Stimulated activated CD4-positive, alpha-beta T cell treated with anti-CD3 and anti-CD28 coated beads, Interleukin-1b, Interleukin-23, amount 100 ng/mL, for 24 hours (primary cell): ENCODE measurements at places on chromosomes 6 and 20.

DNA sequence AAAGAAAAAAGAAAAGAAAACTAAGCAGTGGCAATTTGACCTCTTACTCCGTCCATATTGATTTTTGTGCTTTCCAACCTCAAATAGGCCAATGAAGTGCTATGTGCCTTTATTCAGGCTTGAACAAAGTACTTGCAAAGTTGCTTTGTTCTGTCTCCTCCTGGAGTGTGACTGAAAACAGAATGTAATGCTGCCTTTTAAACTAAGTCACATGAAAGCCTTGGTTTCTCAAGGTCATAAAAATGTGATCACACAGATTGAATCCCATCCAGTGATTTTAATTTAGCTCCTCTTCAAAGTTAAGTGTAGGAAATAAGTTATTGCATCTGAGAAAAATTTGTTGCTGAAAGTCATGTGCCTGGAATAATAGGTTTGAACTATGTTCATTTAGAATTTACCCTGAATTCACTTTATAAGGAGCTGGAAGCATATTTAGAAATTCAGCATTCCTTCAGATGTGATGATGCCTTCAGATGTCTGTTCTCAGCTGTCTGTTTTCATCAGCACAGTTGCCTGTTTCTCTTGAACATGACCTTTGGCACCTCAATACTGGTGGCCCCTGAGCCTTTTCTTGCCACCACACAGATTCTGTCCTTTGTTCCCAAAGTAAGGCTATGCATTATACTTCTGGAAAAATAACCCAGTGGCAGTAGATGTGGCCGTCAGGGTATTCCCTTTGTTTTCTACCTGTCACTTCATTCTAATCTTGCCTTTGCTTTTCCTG lies 48.8 kb downstream of the KIZ start:
- no peak for DNase-seq

DNA sequence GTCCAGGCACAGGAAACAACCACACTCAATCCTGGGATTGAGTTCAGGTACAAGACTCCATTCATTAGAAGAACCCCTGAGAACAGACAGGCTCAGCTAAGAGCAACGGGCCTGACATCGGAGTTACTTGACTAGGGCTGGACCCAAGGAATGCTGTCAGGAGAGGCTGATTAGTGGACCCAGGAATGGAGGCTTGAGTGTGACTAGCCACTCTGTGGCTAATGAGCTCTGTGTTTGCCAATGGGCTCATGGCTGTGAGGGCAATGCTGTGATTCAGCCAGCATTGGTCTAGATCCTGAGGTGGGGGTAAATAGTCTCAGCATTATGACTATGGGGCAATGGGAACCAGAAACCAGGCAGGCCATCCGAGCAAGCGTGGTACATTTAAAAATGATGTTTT lies 71.8 kb downstream of the RIOK1 start:
- DNase-seq = no peak

GRCh38 chr6:160055378-160055777 lies 66.2 kb upstream of the SLC22A1 start:
- no peak for DNase-seq

DNA sequence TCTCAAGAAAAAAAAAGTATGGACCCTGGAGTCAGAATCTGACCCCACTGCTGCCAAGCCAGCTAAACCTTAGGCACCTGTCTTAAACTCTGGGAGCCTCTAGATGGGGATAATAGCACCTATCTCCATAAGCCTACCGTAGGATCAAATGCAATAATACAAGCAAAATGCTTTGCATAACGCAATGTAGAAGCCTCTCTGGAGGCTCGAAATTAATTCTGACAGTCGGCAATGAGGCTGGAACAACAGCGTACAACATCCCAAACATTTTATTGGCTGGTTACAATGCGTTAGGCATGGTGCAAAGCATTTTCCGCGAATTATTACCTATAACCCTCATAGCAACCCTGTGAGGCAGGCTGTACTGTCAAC lies 521 bp downstream of the CDK5RAP1 start:
- DNase-seq = no peak

DNA sequence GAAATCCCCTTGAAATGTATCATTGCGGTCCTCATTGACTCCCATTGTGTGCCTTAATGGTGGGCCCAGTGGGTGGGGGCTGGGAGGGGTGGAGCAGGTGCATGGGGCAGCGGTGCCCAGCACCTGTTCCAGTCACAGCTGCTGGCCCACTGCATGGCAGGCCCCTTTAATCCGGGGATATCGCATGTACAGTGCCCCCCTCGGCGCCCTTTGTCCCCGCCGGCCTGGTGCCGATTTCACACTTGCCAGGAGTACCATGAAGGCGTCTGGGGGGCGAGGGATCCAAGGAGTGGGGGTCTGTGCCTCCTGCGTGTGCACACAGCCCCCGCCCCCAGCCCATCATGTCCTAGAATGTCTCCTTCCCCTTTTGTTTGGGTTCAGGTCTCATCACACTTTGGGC lies 2.8 kb downstream of the SNAI1 start:
- DNase-seq = no peak

DNA sequence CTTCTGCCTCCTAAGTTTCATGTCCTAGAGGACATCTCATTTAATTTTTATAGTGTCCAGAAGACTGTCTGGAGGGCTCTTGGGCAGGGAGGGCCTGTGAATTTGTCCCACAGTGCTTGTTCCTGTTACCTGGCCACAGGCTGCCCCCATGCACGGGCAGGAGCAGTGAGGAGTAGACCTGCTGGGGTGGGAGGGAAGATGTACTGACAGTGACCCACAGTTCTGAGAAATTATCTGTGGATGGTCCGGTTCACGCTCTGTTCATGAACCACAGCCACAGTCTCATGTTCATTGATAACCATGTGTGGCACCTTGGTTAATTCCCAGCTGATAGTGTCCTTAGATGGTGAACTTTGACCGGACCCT lies 18.8 kb upstream of the ZNF831 start:
- DNase-seq = no peak

GRCh38 chr6:136568129-136568528 lies 17.9 kb upstream of the MAP7 start:
- DNase-seq = no peak

DNA sequence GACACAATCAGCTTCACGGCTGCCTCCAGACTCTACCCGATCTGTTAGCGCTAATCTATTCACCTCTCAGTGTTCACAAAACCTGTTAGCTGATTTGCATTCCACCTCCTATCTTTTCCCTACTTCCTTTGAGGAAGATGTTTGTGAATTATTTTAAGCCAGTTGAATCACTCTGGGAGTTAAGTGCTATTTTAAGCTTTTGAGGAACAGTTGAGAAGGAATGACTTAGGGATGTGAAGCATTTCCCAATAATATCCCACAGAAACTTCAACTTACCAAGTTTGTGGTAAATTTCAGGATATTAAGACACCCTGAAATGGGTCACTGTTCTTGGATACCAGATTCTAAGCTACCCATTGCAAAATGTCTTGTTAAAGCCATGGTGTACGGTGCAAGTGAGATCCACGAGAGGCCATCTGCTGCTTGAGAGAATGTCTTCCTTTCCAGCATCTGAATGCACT lies 145.2 kb upstream of the CITED2 start:
- DNase-seq = no peak

GRCh38 chr20:35954907-35955251 lies 577 bp upstream of the SCAND1 start:
- DNase-seq = no peak

GRCh38 chr6:154341871-154342270 lies 14.7 kb downstream of the IPCEF1 start:
- DNase-seq = no peak

DNA sequence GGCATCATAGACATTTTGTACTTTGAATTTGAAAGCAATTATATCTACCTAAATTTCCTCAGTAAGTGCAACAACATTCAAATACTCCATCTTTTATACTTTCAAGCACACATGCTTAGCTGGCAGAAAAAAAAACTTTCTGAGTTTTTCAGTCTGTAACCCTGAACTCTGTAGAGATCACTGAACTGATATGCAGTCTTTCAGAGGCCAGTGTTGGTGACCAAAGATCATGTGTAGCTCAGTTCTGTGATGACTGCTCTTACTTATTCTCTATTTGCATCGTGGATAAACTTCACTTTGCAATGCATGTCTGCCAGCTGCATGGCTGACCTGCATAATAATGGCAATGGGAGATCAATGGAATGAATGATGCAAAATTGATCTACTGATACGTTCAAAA lies 431.3 kb downstream of the FRK start:
- DNase-seq = no peak

GRCh38 chr20:1949347-1950100 lies 44.3 kb downstream of the PDYN start:
- DNase-seq = no peak

DNA sequence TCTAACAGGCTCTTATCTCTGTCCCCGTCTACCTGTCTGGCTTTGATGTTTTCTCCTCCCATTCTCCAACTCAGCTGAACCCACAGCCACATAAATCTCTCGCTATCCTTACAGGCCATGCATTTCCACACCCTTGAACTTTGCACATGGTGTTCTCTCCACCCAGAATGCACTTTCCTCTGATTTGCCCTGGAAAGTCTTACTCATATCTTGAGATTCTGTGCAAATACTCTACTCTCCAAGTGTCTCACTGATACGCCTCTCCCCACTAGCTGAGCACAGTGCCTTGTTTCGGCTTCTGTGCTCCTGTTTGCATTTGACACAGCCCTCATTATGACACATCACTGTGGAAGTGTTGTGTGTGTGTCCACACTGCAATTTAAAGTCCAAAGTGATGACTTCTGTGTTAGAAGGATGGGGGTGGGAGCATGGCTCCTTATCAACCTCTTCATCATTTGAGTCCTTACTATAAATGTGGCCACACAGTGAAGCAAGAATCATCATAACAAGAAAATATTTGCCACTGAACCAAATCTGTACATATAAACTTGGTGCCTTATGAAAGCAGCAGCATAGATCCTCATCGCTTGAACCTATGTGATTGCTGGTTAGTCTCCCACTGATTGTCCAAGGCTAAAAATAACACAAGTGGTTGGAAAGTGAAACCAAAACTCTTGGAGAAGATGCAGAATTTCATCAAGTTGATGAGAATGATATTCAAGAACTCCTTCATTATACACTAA lies 5.5 kb upstream of the PRELID3B start:
- no peak for DNase-seq

DNA sequence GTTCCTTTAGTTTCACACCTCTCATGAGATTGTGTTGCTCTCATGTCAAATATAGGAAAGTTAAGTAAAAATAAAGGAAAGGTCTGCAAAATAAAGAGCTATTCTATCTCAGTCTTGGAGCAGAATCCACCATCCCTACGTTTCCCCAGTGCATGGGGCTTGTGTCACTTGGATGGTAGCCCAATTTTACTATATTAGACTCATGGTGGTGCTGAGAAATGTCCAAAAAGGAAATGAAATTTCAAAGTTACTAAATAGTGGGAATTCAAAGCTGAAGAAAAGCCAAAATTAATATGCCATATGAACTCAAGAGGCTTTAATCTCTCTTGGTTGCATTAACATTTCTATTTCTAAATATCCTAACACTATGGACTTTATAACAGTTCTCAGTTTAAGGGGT lies 1283.3 kb upstream of the GJE1 start:
- DNase-seq = no peak

DNA sequence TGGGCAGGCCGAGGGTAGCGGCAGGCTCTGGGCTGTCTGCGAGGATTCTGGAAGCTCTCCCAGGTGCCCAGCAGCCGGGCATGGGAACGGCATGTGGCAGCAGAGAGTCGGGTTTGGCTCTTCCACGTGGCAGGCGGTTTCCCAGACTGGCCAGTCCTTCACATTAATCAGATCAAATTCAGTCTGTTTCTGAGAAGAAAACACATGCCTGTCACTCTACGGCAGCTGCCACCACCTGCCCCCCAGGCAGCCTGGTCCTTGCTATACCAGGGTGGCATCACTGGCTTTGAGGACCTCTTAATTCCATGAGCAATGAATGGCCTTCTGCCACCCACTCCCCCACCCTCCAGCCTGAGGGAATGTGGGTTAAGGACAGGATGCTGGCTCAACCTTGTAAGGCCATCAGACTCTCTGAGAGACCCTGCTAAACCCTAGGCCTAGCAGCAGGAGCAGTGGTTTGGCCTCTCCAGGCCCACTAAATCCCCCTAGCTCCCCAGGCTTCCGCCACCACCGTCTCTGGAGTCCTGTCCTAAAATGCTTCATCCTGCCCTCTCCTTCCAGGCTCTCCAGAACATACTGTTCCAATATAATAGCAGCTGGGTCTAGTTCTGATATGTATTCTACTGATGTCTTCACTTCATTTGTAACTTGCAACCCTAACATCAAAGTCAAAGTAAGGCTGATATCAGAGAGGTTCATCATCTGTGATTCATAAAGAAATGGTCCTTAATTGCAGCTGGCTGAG lies 47.8 kb downstream of the PLCG1 start:
- no peak for DNase-seq

DNA sequence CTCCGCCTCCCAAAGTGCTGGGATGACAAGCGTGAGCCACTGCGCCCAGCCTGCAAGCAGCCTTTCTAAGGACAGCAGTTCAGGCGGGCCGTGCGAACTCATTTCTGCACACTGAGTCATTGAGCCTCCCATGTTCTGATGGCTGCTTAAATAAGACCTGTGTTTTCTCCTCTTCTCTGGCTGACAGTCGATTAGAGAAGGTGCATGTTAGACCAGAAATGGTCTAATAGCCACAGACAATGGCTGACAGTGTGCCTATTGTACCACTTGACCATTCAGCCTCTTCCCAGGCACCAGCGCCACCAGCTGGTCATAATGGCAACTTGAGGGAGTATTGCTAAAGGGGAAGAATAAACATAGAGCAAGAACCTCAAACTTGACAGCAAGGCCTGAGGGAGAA lies 6.2 kb downstream of the CST11 start:
- no peak for DNase-seq

- DNase-seq = no peak
Observed at GRCh38 chr6:91865889-91866288, 1279.0 kb upstream of the MAP3K7 start.

- no peak for DNase-seq
Observed at GRCh38 chr6:89479897-89480296, 46.9 kb downstream of the ANKRD6 start.

DNA sequence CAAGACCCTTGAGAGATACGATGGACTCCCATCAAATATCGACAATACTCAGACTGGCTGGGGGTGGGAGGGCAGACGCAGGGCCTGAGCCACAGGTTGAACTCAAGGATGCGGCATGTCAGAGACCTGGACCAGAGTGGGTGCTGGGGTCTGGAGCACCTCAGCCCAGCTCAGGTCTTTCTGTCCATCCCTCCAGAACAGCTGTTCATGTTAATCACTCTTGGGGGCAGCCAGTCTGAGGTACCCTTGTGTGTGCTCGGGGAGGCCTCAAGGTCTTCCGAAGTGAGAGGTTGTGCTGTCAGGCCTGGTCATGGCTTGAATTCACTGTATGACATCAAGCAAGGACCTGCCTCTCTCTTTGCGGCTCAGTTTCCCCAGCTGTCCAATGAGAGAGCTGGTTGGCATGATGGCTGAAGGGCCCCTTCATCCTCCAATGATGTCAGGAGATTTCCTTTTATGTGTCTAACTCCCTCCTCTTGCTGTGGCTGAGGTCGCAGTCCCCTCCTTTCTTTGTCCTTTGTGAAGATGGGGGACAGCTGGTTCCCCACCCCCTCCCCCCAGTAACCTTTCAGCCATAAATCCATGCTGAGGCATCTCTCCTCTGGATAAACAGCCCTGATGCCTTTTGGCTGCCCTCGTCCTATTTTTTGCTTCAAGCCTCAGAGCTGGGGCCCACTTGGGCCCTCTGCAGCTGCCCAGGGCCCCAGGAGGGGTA lies 15.3 kb downstream of the MYH7B start:
- DNase-seq = no peak
